ENCODE measurements at places on chromosomes 4 and X. TPM values are rescaled to one million over a fixed set of nuclear protein-coding genes. Genes with fewer than 3 reads are reported as not detected.

GRCh38 chr4:89949782-89950387 is 55.2 kb downstream of the MMRN1 start:
- no peak for DNase-seq

GRCh38 chrX:55120761-55121358 is 32.0 kb downstream of the PAGE2 start:
- DNase-seq: no peak

DNA sequence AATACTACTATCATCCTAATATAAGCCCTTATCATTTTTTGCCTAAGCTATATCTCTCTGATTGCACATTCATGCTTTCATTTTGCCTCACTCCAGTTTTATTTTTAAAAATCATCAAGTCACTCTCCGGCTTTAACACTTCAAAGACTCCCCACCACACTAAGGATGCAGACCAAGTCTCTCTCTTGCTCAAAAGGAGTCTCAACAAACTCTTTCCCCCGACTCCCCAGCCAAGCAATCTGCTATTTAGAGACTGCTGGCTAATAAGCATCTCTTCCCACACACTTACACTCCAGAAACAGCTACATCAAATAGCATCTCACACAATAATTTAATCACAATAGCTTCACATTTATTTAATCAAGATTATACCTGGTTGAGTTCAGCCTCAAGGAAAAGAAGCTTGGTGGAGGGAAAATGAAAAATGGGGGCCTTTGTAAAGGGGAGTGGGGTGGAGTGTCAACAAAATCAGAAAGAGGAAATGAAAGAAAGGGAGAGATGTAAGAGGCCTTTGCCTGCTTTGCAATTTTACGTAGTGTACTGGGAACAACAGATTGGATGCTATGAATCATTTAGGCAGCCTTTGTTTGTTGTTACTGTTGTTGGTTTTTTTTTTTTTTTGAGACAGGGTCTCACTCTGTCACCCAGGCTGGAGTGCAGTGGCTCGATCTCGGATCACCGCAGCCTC is 104.1 kb upstream of the MCF2 start:
- no peak for DNase-seq

DNA sequence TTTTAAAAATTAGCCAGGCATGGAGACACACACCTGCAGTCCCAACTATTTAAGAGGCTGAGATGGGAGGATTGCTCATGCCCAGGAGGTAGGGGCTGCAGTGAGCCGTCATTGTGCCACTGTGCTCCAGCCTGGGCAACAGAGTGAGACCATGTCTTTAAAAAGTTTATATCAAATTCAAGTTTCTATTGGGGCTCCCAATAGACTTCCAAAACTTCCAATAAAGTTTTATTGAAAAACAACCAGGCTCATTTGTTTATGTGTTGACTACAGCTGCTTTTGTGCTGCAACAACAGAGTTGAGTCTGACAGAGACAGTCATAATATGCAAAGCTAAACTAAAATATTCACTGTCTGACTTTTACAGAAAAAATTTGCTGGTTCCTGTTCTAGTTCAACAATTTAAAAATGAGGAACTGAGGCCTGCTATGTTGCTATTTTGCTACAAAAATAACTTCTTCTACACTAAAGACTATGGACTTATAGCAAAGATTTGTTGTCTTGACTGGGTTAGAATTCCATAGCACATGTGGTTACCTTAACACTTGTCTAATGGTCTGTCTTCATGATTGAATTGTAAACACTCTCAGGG is 63.3 kb upstream of the RELL1 start:
- no peak for DNase-seq

DNA sequence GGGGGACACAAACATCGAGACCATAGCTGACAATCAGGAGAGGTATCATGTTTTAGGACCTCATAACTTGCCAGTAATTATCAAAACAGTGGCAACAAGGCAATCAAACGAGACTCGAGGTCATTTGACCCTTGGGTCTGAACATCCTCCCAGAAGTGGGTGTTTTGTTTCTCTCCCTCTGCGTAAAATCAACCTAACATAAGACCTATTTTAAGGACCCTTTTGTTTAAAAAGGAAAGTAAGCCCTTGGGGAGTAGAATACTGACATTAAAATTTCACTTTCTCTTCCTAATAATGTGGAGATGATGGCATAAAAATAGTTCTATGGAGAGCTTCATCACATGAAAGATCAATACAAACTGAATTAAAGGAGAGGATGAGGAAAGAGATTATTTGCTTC is 106.2 kb upstream of the PUDP start:
- DNase-seq: no peak

DNA sequence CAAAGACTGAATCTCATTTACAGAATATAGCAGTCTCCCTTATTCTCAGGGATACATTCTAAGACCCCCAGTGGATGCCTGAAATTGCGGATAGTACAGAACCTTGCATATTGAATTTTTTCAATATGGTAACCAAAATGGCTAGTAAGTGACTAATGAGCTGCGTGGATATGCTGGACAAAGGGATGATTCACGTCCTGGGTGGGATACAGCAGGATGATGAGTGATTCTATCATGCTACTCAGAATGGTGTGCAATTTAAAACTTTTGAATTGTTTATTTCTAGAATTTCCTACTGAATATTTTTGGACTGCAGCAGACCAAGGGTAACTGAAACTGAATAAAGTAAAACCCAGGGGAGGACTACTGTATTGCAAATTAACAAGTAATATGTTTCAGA is 66.7 kb downstream of the STAG2 start:
- DNase-seq: no peak

DNA sequence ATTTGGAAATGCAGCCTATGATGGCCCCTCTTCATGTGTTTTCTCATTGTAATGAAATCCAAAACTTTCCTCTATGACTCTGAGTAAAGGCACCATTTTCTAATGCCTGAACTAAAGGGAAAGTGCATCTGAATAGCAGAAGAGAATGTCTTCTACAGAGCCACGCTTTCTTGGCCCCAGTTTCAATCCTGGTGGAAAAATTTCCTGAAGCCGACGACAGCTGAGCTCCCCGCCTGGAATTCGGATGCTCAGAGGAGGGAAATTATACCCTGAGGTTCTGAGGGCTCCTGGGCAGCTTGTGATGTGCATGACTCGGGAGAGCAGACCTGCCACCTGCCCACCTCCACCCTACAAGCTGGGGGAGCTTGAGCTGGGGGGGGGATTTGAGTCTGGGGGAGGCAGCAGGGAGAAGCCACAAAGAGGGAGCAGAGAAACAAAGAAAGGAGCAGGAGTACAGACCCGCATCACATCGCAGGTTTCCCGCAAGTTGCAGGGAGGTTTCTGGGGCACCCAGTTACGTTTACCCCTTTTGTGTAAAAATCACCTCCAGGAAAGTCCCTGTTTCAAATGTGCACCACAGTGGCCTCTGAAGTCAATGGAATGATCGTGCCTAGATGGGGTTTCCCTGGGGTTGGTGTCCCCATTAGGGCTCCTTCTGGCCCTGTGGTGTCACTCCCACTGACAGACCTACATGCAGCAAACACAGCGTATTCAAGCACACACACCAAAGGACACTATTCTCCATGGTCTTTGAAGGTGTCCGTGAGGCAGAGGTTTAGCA is 145.6 kb upstream of the RBPJ start:
- no peak for DNase-seq

- no peak for DNase-seq
Observed at GRCh38 chrX:147981038-147981752, at the start of gene FMR1NB. FMR1NB (plus strand) TSS chrX:147981337; CDS start chrX:147981403, 66 bp downstream.

DNA sequence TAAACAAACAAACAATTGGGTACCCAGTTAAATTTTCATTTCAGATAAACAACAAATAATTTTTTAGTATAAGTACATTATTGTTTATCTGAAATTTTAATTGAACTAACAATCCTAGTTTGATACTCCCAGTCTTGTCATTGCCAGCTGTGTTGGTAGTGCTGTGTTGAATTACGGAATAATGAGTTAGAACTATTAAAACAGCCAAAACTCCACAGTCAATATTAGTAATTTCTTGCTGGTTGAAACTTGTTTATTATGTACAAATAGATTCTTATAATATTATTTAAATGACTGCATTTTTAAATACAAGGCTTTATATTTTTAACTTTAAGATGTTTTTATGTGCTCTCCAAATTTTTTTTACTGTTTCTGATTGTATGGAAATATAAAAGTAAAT is 2.9 kb downstream of the CXCL8 start:
- DNase-seq: no peak

GRCh38 chr4:11098461-11098860 is 330.2 kb downstream of the HS3ST1 start:
- DNase-seq: no peak

DNA sequence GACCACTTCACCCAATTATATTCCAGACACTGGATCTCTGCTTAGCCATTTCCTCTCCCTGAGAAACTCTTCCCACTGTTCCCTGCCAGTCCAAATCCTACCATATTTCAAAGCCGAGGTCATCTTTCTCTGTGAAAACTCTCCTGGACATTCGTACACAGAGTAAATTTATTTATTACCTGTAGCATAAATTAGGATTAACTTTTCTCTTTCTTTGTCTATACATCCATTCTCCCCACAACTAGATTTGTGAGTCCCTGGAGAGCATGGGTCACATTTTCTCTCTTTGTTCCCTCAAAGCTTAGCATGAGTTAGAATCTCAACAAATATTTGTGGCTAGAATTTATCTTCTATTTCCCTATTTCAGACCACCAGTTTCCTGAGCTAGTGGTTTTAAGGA is 27.8 kb upstream of the SMIM10 start:
- no peak for DNase-seq

The HTN1 gene
- not detected for total RNA-seq

The JADE3 gene
- 1.8 TPM for total RNA-seq

The MAGEC3 gene
- not detected for total RNA-seq

Measured in ascending aorta (tissue), 2 donors.